Gastroesophageal sphincter (tissue), 4 donors: ENCODE measurements at places on chromosomes 6 and 20. TPM values are rescaled to one million over a fixed set of nuclear protein-coding genes. Genes with fewer than 3 reads are reported as not detected.

The BPIFA3 gene
- not detected for total RNA-seq

The SLC17A2 gene
- not detected for total RNA-seq

The EYS gene
- total RNA-seq = 0.15 TPM

The ABHD16A gene
- 37.4 TPM for total RNA-seq

The SNAP91 gene
- total RNA-seq = 7.5 TPM

The C20orf202 gene
- total RNA-seq = not detected

The RBBP8NL gene
- not detected for total RNA-seq

The SLPI gene
- 251 TPM for total RNA-seq

The DEFB126 gene
- total RNA-seq = not detected

The EBF4 gene
- 20.4 TPM for total RNA-seq

The STX11 gene
- total RNA-seq = 0.62 TPM

The SNAI1 gene
- total RNA-seq = 2.6 TPM

The HLA-DPB1 gene
- total RNA-seq = 32.1 TPM

GRCh38 chr6:24855395-24856245 is 56.9 kb upstream of the ARMH2 start:
- ATAC-seq = peak; percentile 59

GRCh38 chr6:16670617-16671051 is 90.6 kb downstream of the ATXN1 start:
- ATAC-seq = no peak

- ATAC-seq = no peak
These were observed 2.2 kb downstream of the DLGAP4 start for GRCh38 chr20:36308353-36308752.

GRCh38 chr20:31930779-31931178 is 21.1 kb downstream of the PDRG1 start:
- no peak for ATAC-seq

- no peak for ATAC-seq
These were observed 135.1 kb downstream of the QRSL1 start for GRCh38 chr6:106764353-106764980.

DNA sequence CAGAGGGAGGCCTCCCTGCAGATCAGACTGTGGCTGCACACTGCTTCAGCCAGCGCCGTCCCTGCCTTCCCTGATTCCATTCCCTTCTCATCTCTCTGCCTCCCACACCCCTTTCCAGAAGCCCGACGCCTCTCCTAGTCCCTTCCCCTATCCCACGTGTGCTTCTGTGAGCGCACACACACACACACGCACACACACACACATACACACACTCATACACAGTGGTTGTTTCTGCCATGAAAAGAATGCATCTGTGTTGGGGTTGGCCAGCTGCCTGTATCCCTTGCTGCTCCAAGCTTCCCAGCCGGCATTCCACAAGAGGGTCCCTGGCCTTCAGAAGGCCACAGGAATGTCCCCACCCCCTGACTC is 51.7 kb downstream of the MOCS1 start:
- peak; percentile 60 for ATAC-seq

DNA sequence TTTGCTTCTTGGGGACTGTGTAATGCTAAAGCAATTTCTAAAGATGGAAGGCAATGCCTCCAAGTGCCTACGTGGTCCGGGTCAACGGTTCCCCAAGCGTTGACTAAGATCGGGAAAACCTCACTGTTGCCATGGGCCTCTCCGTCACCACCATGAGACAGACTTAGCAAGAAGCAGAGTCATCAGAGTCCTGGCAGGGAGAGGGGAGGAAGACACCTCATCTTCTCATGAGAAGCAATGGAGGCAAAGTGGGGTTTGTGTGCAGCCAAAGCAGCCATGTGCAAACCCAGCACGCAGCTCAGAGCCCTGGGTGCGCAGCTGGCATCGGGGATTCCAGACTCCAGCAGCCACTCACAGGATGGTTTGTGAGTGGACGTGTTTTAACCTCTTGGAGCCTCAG is 111.4 kb downstream of the SYNDIG1 start:
- no peak for ATAC-seq

GRCh38 chr6:90167514-90168379 is 128.9 kb downstream of the BACH2 start:
- no peak for ATAC-seq

- ATAC-seq = no peak
These were observed 67.1 kb downstream of the TASP1 start for GRCh38 chr20:13571662-13572061.

DNA sequence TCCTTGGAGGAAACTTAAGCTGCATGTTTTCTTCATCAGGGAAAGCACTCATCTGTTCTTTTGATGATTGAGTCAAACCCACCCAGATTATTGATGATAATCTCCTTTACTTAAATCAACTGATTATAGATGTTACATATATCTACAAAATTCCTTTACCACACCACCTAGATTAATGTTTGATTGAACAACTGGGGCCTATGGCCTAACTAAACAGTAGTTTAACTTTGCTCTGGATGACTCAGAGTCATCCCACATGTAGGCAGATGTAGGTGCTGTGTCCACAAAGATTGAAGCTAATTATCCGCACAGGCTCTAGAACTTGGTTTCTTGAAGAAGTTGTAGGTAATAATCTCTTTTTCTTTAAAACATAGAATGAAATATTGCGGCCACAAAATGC is 42.2 kb downstream of the PKIB start:
- no peak for ATAC-seq

DNA sequence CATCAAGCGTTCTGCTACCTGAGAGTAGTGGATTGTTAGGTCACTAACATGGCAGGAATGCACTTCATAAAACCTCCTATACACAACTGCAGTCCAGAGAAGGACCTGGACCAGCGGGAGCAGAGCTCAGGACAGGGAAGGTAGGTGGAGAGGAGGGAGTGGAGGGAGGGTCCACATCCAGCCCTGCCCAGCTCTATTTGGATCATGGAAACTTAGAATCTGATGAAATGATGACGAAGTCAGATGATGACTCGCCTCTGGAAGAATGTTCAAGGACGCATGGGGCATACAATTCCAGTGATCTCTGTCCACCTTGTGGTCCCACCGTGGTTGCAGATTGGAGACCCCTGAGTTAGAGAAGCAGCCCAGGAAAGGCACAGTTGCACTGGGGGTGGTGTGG is 68.8 kb downstream of the CLIC5 start:
- no peak for ATAC-seq

- no peak for ATAC-seq
These were observed 182.8 kb downstream of the TBXT start for GRCh38 chr6:165984729-165985275.

DNA sequence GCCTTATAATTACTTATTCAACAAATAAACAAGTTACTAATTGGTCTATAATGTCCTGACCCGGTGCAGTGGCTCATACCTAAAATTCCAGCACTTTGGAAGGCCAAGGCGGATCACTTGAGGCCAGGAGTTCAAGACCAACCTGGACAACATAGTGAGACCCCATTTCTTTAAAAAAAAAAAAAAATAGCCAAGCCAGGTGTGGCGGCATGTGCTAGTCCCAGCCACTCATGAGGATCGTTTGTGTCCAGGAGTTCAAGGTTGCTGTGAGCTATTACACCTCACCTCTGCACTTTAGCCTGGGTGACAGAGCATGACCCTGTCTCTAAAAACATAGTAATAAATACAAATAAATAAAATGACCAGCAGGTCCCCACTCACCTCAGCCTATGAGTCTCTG is 9.8 kb upstream of the UBE2V1 start:
- no peak for ATAC-seq

DNA sequence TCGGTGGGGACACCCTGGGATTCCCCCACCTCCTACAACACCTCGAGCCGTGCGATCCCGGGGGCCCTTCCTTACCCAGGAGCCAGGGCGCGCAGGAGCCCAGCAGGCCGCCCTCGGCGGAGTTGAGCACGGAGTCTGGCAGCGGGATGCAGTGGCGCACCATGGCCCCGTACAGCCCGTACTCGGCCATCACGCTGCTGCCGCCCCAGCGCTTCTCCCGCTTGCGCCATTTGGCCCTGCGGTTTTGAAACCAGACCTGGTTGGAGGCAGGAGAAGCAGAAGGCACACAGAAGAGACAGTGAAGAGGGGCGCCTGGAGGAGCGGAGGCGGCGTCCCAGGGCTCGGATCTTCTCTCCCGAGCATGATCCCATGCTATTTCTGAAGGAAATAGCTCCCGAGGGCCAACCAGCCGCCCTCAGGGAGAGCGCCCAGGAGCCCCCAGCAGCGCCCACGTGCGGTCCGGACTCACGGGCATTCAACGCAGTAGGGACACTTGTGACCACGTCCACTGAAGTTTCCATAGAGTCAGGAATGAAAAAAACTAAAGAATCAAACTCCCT is 4.3 kb downstream of the VSX1 start:
- ATAC-seq = peak; percentile 77

GRCh38 chr6:11909696-11910132 is 102.4 kb upstream of the HIVEP1 start:
- no peak for ATAC-seq

DNA sequence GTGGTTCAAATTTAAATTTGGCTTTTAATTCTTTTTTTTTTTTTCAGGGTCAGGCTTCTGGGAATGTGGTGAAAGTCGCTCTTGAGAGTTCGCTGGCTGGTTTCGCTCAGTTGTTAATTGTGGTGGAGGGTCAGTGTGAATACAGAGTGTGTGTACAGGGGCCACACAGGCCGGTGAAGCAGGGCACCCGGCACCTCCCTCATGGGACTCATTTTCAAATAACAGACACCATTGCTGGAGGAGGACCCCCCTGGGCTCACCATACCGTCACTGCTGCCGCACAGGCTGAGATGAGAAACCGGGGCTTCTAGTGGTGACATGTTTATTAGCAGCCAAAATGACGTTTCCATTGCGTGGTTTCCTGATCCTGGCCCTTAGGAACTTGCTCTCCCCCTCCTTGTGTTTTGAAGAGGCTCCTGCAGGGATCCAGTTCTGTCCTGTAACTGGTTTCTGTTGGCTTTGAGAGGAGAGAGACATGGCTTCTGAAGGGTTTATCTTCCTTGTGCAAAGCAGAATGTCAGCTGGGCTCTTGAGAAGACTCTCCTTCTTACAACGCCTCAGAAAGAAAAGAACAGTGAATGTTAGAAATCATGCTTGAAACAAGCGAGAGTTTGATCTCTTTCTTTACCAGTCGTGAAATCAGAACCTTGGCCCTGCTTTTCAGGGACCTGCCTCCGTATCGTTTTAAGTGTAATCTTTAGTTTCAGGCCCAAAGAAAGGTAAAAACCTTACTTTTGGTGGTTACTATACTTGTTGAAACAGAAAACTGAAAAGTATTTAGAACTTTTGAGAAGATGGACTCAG is 37.8 kb downstream of the DUSP22 start:
- ATAC-seq = no peak

DNA sequence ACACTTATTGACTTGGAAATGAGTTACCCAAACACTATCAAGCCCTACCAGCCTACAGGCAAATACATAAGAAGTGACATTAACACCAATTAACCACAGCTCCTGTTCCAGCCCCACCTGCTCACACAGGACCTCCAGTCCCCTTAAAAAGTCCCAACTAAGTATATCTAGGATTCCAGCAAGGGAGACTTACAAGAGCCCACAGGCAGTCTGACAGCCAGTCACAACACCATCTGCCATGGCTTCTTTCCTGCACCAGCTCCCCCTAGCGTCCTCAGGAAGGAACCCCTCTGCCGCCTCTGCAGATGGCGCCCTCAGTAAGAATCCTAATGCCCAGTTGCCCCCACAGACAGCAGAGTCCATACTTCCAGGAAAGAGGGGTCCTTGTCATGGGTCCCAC is 122.1 kb downstream of the HIVEP2 start:
- no peak for ATAC-seq

GRCh38 chr20:62815066-62815991 is 1.5 kb upstream of the COL9A3 start:
- peak; percentile 45 for ATAC-seq

- no peak for ATAC-seq
These were observed 148.2 kb downstream of the PREX1 start for GRCh38 chr20:48679599-48679998.

DNA sequence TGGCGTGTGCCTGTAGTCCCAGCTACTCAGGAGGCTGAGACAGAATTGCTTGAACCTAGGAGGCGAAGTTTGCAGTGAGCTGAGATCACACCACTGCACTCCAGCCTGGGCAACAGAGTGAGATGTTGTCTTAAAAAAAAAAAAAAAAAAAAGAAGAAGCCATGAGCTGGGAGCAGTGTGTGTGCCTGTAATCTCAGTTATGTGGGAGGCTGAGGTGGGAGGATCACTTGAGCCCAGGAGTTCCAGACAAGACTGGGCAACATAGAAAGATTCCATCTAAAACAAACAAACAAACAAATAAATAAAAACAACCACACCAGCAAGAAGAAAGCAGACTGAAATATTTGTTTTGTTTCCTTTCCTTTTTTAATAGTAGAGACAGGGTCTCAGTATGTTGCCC is 62.2 kb upstream of the KIF13A start:
- no peak for ATAC-seq

DNA sequence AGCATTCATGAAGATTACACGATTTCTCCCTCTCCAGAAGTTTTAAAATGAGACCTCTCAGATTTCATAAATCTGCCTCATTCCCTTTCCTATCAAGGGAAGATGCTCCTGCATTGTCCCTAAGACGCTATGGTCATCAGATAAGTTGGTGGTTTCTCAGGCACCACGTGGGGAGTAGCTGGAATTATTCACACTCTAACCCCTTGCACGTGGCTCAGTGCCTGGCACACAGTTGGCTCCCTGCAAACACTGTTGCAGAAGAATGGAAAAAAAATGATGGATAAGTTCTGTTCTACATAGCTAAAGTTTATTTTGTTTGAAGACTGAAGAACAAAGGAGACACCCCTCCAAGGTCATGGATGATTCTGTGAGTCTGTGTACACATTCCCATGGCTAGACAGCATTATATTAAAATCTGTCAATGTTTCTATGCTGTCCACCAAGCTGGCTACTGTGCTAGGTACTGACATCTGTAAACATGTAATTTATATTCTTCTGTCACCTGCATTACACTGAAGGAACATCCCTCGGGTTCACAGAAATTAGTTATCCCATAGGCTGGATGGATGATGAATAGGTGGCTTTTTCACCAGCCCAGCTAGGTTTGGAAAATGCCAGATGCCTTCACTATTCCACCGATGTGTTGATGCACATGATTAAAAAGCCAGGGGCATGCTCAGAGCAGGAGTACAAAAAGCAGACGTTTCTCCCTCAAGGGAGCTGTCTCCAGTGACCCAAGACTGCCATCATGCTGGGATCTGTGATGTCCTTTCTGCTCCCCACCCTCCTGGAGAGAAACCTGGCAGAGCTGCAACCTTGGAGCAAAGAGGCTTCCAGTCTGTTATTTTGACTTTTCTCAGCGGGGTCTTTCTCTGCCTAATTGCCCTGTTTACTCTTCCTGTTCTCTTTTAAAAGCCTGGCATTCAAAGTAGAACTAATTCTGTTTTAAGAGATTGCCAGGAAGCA is 610.5 kb downstream of the UTRN start:
- no peak for ATAC-seq

- ATAC-seq = no peak
These were observed 52.6 kb downstream of the CNKSR3 start for GRCh38 chr6:154457881-154458284.

GRCh38 chr20:3685341-3685740 is 3.5 kb upstream of the ADAM33 start:
- ATAC-seq = no peak

- ATAC-seq = no peak
These were observed 30.5 kb downstream of the GRM4 start for GRCh38 chr6:34115403-34115795.

DNA sequence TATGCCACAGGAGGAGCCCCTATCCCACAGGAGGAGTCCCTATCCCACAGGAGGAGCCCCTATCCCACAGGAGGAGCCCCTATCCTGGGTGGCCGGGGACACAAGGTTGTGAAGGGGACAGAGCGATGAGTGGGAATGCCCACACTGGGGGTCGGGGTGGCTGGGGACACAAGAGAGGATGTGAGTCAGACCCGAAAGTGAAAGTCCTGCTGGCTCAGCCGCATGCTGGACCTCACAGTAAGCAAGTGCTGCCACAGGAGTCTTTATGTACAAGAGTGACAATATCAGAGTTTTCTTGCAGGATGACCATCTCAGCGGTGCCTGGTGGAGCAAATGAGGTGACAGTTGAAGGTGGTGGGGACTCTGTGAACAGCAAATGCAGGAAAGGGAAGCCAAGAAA is 93.7 kb downstream of the PSMB1 start:
- ATAC-seq = no peak
